ENCODE measurements at places on chromosomes 11 and 22.

- no peak for DNase-seq
Observed at GRCh38 chr11:119175493-119176077, 7.1 kb downstream of the NLRX1 start.

GRCh38 chr11:62433904-62434276 is 15.1 kb downstream of the SCGB1A1 start:
- no peak for DNase-seq

DNA sequence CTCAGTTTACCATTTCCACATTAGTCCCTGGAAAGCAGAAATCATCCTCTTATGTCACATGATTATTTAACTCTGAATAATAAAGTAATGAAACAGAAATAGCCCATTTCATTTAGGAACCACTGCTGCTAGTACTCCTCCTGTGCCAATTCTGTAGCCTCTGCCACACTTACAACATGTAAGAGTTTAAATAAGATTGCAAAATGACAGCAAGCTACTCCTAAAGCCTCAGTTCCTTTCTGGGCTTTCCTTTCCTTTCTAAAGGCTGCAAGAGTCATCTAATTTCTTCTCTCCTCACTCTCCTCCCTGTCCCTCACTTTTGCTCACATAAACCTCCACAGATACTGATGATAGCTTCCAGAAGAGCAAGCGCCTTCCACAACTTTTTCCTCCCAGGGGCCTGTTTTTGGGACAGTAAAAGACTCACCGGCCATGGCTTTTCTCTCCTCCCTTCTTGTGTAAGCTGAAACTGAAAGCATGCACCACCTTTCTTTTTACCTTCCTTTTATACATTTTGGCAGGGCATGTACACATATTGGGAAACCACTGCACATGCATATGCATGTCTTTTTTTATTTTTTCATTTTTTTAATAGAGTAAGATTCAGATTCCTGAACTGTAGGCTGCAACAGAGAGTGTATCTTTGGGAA is 38.5 kb downstream of the CARD18 start:
- no peak for DNase-seq

DNA sequence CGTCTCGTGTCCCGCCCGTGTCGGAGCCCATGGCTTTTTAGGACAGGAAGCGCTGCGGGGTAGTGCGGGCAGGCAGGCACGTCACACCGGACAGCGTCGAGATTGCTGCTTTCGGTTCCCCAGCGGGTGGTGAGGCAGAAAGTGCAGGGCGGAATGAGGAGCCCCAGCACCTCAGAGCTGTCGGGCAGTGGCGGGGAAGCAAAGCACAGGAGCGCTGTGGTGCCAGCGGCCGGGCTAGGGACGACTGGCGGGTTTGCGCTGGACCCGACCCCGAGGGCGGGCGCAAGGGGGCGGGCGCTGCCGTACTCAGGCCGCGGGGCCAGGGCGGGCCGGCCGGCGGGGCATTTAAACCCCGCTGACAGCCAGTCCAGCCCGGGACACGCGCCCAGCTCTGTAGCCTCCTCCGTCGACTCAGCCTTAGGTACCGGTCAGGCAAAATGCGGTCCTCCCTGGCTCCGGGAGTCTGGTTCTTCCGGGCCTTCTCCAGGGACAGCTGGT is at the start of gene SLC37A2:
Gene SLC37A2, plus strand, starts transcription at position 375 of the 498 bp plus-strand sequence. Its CDS starts 63 bp downstream, at position 438.
- no peak for DNase-seq

DNA sequence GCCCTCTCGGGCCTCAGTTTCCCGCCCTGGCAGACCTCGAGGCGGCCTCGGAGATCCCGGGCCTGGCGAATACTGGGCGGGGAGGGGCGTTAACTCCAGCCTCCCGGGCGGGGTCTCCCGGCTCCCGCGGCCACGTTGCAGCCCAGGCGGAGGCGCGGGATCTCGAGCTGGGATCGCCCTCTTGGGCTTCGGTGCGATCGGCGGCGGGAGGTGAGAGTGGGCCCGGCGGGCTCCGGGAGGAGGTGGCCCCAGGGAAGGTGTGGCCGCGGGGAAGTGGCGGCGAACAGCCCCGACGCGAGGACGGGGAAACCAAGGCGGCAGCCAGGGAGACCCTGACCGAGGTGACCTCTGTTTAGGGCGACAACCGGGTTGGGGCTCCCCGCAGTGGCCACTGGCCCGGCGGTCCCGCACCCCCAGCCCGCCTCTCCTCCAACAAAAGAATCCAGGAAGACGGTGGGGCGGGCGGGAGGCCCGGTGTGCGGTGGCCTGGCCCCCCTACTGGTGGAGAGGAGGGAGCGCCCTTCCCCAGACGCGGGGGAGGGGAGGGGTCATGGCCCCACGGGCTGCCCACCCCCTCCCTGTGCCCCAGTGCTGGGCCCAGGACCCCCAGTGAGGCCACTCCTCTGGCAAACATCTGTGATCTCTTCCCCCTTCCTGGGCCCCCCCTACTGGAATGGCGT is at the start of gene PHETA2:
Gene PHETA2, plus strand, starts transcription at position 117 of the 680 bp plus-strand sequence. CDS start 3,046 bp downstream, outside the sequence.
- no peak for DNase-seq

DNA sequence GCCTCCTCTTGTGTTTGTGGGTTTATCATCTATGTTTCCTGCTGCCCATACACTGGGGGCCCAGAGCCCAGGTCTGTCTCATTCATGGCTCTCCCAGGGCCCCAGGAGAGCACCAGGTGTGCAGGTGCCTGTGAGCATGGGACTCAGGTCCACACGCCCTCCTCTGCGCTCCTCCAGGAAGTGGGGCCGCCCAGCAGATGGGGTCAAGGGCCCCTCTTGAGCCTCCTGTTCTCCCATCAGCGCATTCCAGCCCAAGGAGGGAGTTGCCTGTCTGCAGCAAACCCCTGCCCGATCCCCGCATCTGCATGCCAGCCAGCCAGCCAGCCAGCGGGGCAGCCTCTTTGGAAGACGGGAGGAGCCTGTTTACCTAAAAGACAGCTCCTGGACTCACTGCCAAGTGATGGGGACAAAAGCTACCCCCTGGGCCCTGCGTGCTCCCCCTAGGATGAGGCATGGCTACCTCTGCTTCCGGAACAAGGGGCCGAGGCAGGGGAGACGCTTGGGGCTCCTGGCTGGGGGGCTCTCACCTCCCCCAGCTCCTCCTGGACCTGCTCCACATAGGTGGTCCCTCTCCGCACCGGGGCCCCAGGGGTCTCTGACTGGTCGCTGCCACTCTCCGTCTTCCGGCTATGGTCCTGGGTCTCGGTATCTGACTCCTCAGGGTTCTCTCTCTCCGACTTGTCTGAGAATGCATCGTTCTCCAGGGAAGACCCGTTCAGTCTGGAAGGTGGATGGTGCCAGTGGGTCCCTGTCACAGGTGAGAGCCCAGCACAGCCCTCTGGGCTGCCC is 49.7 kb upstream of the CARS1 start:
- DNase-seq, result peak; percentile 45

DNA sequence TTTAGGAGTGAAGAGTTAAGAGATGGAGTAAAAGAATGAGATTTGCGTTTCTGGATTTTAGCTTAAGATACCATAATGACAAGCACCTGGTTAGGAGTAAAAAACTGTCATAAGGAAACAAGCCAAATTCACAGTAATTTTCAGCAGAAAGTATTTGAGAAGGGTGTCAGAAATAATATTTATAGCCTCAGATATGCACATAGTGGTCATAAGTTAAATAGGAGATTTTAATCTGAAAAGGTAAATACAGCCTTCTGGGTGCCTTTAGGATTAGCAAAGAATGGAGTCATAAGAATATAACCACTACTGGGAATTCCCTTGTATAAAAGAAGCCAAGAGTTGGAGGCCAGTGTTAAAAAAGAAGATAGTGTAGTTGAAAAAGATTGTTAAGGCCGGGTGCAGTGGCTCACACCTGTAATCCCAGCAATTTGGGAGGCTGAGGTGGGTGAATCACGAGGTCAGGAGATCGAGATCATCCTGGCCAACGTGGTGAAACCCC is 160.1 kb downstream of the SWAP70 start:
- no peak for DNase-seq

DNA sequence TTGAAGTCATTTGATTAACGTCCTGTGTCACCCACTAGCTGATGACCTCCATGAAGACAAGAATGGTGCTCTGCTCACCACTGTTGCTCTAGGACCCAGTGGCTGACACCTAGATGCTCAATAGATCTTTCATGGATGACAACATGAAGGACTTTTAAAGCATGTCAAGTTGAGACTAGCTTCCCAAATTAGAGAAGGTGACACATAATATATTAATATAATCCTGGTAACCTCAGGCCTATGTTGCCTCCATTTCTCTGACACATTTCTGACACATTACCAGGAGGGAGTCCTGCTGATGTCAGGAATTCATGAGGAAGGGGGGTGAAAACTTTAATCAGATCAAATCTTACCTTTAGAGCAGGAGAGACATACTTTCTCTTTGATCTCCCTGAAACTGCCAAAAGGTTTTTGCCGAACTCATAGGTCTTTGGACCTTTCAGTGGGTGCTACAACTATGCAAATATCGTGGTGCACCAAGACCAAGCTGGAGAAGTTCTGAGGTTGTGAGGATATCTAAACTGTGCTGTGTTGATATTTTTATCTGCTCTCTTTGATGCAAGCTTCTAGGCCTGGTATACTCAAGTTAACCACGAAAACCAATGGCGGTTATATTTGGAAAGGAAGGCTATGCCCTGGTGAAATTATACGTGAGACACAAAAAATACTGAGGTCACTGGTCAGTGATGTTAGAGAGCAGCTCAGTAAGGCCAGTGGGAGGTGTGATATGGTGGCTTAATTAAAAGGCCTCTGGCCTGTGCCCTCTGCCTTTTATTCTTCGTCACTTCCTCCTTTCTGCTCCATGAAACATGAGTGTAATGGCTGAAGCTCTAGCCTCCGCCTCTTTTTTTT is 13.2 kb upstream of the AMPD3 start:
- DNase-seq, result no peak

DNA sequence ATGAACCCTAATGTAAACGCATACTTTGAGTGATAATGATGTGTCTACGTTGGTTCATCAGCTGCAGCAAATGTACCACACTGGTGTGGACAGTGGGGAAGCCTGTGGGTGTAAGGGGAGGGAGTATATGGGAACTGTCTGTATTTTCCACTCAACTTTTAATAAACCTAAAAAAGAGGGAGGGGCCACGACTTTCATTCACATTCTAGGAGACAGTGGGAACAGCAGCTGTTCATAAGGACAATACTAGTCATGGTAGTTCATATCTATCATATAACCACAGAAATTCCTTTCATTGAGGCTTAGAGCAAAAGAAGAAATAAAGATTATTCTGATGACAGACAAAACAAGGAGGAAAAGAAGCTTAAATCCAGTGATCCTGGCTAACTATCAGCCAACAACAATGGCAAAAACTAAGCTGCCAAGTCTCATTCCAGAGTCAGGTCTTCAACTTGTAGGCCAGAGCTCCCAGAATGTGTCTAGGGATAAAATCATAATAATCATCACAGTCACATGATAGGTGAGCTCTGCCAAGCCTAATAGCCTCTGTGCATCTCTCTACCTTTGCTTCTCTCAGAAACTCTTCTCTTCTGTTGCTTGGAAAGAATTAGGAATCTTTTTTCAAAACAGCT is 59.4 kb upstream of the CHRM4 start:
- no peak for DNase-seq

- DNase-seq, result peak; percentile 32
Observed at GRCh38 chr11:23021287-23021863, 161.1 kb upstream of the CCDC179 start.

DNA sequence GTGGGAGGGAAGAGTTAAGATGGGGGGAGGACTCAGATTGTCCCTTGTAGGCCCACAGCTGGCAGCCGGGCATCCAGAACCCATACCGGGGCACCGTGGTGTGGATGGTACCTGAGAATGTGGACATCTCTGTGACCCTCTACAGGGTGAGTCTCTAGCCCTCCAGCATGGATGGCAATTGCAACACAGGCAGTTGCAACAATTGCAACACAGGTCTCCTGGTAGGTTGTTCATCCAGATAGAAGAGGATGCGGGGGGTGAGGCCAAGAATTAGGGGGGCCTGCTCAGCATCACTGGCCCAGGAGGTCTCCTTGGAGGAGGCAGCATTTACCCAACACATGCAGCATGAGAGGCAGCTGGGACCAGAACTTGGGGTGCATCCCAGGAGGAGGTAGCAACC is 3.4 kb downstream of the EHBP1L1 start:
- DNase-seq, result no peak

- DNase-seq, result no peak
Observed at GRCh38 chr22:27633296-27633871, 168.2 kb downstream of the MN1 start.

DNA sequence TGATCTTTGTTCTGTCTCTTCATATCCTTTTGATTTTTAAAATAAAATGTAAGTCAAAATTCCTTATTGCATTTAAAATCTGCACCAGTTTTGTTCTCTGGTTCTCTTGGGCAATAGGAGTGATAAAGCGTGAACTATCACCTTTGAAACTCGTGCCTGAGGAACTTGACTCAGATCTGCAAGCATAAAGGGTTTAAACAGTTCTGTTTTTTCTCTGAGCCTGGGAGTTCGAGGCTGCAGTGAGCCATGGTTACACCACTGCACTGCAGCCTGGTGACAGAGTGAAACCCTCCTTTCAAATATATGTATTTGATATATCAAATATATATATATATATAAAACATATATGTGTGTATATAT is 38.9 kb upstream of the CLMP start:
- DNase-seq, result no peak

GRCh38 chr11:132743601-132744000 is 788.7 kb downstream of the OPCML start:
- no peak for DNase-seq

GRCh38 chr11:34433899-34434298 is 4.8 kb upstream of the CAT start:
- no peak for DNase-seq

Measured in COR-L47 (cell line).